ENCODE measurements at places on chromosomes 6 and 20.

DNA sequence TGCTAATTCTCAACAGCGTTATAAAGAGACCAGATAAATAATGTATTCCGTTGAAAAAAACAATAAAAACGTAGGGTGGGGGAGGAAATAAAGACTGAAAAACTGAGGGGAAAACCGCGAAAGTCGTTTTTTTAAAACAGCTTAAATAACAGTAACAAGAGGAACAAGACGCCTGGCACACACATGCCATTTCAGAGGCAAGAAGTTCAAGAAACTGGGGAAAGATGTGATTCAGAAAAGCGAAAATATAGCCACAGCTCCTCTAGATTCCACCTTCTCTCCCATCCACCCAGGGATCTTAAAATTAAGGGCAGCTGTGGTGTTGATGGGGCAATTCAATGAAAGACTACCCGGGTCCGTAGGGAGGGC lies 1.3 kb downstream of the EPB41L2 start:
- no peak for DNase-seq

- DNase-seq: no peak
Observed at GRCh38 chr6:141552031-141552430, 580.7 kb upstream of the GJE1 start.

DNA sequence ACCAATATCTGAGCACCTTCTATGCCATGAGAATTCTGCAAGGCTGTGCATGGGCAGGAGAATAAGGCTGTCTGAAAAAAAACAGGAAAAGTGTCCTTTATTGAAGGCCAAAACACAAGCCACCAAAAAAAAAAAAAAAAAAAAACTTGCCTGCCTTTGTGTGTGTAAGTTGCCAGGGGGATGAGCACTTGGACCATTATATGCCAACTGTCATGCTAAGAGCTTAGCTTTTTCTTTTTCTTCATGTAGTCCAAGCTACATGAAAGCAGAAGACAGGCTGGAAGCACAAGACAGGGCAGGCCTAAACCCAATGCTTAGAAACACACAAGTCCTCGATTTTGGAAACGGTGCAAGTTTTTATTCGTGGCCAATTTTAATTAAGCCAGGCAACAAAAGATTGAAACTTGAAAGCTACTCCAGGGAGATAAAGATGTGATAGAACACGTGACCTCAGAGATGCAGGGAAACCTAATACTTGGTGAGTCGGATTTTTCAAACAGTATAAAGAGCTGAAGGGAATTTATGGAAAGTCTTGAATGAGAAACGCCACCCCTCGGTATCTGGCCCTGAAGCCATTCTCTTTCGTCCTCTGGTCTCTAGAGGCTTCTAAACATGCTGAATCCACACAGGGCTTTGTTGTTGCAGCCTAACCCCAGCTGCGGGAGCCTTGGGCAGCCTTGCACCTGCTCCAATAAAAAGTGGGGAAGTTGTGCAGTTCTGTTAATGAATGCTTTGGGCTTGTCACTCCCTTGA lies 8.6 kb downstream of the BMP7 start:
- no peak for DNase-seq

GRCh38 chr6:2695454-2696095 lies 55.1 kb downstream of the MYLK4 start:
- DNase-seq: peak; percentile 35

DNA sequence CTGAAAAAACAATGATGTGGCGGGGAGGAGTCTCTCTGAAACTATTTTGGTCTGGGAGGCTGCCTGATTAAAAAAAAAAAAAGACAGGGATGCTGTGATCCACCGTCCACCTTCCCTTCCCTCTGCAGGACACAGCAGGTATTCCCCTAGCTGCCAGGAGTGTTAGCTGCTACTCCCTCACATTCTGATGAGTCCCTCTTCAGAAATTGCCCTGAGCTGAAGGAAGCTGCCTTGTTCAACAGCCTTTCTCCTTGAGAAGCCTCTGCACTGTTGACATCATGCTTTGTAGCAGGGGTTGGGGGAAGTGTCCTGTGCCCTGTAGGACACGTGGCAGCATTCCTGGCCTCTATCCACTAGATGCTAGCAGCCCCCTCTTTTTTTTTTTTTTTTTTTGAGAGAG lies 71.7 kb upstream of the ZMYND8 start:
- no peak for DNase-seq

DNA sequence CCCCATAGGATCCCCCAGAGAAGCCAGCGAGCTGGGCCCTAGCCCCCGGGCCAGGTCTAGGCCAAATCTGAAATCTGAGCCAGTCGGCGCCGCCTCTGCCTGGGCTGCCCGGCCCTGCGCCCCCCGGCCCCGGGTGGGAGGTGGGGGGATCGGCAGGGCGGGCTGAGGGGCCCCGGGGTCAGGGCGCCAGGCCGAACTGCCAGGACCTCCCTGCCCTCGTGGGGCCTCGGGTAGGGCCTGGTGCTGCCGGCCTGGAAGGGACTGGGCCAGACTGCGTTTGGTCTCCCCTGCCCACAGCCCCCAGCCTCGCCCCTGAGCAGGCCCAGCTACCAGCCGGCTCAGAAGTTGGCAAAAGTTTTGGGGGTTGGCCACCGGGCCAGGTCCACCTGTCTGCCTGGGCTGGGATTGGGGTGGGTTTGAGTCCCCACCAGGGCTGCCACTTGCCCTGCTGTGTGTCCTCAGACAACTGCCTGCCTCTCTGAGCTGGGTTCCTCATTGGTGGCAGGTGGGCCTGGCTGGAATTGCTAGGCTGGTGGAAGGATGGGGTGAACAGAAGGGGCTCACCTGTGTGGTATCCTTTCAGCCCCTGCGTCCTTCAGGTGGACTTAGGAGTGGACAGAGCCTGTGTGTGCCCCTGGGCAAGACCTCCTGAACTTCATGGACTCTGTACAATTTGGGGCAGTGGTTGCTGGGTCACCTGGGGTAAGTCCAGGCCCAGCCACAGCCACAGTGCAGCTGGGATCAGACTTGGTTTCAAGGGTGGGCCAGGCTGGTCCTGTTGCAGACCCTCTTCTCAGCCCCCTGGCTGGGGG lies 801 bp downstream of the SRC start:
- no peak for DNase-seq

- peak; percentile 64 for DNase-seq
Observed at GRCh38 chr20:63071541-63072181, 64.9 kb upstream of the BHLHE23 start.

DNA sequence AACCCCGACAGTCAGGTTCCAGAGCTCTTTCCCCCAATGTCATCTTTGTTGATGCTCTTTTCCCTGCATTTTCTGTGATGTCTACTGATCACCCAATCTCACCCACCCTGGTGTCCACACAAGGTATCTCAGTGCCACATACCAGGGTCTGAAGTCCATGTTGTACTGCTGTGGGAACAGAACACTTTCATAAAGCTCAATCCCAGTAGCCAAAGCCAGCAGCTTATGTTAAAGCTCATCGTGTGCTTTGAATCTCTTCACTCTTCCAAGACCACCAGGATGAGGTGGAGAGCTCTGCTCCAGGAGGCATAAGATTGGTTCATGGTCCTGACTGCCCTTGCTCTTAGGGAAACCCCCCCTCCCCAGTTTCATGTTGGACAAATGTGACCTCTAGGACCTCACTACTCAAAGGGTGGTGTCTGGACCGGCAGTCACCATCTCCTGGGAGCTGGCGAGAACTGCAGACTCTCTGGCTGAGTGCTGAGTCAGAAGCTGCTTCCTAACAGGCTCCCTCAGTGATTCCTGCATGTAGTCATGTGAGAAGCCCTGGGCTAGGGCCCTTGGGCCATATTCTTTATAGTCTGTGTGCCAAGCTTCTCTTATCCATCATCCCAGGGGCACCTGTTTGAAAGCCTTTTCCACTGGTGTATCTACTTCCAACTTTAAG lies 13.4 kb upstream of the CPNE5 start:
- peak; percentile 85 for DNase-seq
